GM04503 (cell line): ENCODE measurements at places on chromosomes 16 and 17.
A peak's percentile ranks its signal among the peaks of the same experiment; 100 is the strongest.

DNA sequence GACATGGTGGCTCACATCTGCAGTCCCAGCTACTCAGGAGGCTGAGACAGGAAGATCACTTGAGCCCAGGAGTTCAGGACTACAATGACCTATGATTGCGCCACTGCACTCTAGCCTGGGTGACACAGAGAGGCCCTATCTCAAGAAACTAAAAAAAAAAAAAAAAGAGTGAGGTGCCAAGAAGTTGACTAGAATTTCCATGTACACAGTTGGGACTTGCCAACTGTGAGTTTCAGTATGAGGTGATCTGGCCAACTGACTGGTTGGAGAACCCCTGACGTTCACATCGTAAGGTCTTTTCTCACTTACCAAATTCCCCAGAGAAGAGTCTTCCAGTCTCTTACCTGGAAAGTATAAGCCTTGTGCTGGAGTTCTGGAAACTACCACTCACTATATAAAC lies 3.1 kb upstream of the MED11 start:
- DNase-seq = no peak

GRCh38 chr17:41666237-41666641 lies 22.4 kb upstream of the EIF1 start:
- no peak for DNase-seq

GRCh38 chr17:11999696-12000095 lies 2.4 kb upstream of the ZNF18 start:
- no peak for DNase-seq

DNA sequence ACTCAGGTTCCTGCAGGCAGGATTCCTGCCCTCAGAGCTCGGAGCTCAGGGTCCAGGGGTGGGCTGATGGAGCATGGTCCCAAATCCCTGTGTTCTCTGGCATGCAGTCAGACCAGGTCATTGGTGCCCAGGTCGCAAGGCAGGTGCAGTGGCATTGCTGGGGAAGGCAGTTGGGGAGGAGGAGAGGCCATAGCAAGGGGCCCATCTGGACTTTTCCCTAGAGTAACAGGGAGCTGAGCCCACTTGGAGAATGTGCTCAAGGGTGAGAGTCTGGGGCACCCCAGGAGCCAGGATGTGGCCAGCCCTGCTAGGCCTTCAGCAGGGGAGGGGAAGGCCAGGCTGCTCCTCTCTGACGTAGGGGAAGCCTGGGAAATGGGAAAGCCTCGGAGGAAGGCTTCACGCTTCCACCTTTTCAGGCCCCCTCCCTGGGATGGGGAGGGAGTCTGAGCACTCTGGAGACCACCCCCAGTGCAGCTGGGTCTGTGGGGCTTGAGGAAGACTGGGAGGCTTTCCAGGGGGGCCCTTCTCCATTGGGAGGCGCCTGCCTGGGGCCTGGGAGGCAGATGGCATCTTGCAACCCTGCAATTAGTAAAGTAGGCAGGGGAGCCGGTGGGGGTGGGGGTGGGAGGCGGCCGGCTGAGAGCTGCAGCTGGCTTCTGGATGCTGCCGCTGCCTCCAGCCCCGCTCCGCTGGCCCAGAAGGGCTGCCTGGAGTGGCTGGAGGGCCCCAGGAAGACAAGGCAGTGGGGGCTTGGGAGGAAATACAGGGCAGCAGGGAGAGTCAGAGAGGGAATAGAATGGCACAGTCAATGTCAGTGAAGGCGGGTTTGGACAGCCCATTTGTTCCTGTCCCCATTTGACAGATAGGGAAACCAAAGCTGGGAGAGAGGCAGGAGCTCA lies 21.1 kb upstream of the DOK4 start:
- no peak for DNase-seq

GRCh38 chr17:13351046-13351445 lies 250.7 kb downstream of the HS3ST3A1 start:
- peak; percentile 19 for DNase-seq

GRCh38 chr17:36485027-36485426 lies 1.5 kb upstream of the ZNHIT3 start:
- DNase-seq = no peak

DNA sequence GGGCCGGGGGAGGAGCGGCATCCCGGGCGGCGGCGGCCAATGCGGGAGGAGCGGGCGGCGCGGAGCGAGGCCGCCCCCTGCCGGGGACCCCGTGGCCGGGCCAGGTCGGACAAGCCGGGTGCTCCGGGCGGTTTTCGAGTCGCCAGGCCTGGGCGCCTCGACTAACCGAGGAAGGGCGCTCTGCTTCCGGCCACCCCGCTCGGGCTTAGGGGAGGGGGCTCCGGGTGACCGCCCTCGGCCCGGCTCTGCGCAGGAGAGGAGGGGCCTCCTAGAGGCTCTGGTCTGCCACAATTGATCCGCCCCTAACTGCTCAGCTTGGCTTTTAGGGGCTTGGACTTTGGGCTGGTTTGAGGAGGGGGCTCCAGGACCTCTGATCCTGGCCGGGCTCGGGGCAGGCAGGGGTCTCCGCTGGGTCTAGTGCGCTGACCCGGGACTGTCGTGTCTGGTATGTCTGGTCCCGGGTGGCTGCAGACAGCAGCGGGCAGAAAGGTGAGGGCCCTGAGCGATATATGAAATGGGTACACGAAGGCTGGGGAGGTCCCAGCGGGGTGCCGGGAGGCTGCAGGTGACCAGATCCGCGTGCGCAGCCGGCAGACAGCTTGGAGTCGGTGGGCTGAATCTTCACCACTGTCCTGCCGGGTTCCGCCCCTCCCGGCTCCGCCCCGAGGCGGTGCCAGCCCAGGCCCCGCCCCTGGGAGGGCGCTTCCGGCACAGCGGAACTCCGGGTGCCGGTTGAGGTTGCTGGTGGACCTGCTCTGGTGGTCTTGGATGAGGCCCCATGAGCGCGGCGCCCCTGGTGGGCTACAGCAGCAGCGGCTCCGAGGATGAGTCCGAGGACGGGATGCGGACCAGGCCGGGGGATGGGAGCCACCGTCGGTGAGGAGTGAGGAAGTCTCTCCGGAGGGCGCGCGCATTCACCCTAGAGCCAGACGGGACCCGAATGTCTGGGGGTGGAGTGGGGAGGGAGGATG lies at the start of gene USB1:
USB1 (plus strand) TSS at position 702 of the 971 bp plus-strand sequence; CDS start at position 779, 77 bp downstream.
- no peak for DNase-seq

DNA sequence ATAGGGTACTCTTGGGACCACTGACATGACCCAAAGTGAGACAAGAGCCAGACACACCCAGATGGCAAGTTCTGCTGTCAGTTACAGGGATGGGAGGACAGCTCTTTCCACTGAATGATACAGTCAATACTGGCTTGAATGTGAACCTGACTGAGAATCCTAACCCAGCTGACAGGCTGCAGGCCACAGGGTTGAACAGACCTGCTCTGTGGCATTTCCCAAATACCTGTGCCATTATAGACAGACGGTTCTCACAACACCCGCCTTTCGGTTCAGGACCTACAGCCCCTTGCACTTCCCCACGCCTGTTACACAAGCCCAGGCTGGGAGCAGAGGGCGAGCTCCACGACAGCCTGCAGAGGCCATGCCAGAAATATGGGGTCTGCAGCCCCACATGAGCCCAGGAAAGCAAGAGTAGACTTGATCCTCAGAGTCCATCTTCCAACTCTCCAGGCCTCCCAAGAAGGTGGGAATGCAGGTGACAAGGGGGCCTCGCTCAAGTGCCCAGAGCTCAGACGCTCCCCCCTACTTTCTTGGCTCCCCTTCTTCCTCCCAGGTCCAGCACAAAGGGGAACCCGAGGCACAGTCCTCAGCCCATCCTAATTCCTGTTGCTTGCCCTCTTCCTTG lies 314.3 kb downstream of the SOX9 start:
- no peak for DNase-seq

- DNase-seq = no peak
Measured at GRCh38 chr17:41648411-41649195, 24.2 kb upstream of the KRT17 start.

- no peak for DNase-seq
Measured at GRCh38 chr17:75576661-75577060, 10.9 kb upstream of the MYO15B start.
